Activated CD4-positive, alpha-beta T cell treated with anti-CD3 and anti-CD28 coated beads, Interleukin-2, Interleukin-6, amounts not matched to agents 100 ng/mL and 50 ng/mL, durations not matched to agents 16 hours and 8 hours (primary cell): ENCODE measurements at places on chromosomes 5 and 9.

GRCh38 chr9:91951944-91952520 lies 2.0 kb upstream of the ROR2 start:
- no peak for DNase-seq

GRCh38 chr9:85586684-85587083 lies 155.1 kb downstream of the AGTPBP1 start:
- DNase-seq, result no peak

DNA sequence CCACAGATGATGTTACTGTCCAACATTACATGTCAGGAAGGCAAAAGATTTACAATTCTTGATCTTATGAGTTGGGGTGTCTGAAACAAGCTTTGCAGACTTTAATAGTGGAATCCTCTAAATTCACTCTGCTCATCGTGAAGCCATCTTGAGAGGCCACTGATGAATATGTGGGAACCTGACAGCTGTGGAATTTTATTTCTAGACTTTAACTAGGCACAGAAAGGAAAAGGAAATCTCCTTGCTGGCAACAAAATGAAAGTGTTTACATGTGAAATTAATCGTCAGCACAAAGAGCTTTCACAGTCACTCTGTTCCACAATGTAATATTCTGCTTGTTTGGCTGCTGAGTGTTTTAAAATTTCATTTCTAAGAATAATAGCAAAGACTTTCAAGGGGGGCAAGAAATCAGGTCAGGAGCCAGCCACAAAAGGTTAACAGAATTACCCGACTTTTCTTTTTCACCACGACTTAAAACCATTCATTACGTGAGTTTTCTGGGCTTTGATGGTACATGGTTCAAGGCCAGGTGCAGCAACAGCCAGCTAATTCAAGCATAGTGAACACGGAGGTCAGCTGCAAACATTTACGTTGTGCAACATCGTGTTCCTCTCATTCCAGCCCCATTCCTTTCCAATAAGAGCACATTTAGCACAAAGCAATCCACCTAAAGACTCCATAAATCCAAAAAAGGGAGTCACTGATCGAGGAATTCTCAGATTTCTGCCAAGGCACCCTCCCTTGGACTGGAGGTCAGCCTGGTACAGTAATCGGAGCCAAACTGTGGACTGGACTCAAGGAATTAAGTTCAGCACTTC lies 14.6 kb downstream of the NREP start:
- no peak for DNase-seq

- DNase-seq, result no peak
These were observed 58.4 kb downstream of the ZNF510 start for GRCh38 chr9:96719521-96719920.

DNA sequence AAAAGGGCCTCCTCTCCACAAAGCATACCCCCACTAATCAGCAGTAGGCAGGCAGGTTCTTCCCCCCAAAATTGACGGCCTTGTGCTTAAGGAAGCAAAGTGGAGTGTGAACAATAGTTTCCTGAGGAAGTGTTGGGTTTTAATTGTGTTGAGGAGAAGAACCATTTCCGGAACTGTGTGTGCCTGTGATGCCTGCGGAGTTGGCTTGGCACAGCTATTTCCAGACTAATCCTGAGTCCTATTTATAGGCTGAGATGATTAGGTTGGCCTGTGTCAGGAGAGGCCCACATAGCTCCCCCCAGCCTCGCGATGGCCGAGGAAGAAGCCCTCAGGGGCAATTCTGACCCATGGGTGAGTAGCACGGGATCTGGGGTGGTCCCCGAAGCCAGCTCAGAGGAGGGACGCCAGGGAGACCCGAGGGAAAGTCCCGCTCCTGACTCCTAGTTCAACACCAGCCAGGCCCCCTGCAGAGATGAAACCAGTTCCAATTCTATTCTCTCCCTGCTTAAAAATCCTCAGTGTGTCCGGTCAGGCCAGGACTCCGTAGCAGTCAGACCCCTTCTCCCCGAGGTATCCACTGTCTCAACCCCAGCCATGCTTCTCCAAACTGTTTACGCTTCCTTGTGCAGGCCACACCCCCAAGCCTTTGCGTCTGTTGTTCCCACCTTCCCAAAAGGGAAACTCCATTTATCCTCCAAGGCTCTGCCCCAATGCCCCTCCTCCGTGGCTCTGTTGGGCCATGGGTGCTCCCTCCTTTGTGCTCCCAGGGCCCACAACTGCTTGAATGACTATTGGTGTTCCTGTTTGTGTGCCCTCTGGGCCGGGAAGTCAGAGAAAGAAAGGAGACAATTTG lies 18.1 kb downstream of the GSN start:
- no peak for DNase-seq

GRCh38 chr5:107213025-107213424 lies 457.7 kb downstream of the EFNA5 start:
- DNase-seq, result no peak

GRCh38 chr9:120927269-120928014 lies 846 bp upstream of the TRAF1 start:
- peak; percentile 78 for DNase-seq

DNA sequence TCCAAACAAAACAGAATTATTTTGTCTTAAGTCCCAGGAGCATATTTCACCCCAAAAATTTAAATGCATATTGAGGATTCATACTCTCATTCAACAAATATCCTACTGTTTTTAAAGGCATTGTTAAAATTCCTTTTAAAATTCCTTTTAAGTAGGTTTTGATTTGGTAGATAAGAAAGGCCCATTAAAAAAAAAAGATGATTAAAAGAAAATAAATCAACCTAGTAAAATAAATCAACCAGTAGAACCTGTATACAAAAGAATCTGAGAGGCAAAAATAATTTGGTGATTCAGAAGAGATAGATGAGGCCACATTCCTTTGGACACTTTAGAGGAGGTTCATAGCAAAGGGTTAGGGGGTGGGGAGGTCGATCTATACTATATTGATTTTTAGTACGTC lies 585.3 kb upstream of the TLE4 start:
- no peak for DNase-seq

DNA sequence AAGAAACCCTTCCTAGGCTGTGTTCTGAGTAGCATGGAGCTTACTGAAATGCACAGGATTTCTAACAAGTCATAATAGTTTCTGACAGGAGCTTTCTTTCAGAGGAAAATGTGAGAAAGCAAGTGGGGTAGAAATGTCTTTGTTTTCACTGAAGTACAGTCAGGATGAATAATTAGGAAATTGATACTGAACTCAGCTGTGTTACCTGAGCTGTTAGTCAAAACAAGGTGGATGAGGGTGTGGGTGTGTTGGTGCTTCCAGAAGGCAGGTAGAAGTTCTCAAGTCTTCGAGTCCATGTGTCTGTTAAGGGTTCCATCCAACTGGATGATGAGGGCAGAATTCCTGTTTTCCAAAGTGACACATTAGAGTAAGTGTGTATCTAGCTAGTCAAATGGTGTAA lies 122.4 kb downstream of the BASP1 start:
- no peak for DNase-seq

- peak; percentile 61 for DNase-seq
These were observed 84.5 kb downstream of the ACER2 start for GRCh38 chr9:19493174-19493811.

DNA sequence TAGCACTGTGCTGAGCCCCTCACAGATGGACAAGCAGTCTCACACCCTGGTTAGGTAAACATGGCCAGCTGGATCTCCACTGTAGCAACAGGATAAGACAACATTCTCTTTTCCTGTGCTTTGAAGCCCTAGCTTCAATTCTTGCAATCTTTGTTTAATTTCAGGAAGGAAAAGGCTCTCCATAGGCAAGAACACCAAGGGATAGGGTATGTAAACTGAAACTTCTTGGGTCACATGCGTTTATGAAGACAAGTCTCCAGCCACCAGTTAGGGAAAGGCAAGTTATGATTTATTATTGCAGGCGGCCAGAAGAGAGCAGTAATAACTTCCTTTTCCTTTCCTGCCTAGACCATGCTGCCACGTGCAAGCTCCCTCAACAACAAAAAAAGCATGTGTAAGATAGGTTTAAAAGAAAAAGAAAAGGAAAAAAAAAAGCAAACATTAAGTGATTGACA lies 50.1 kb upstream of the POU5F2 start:
- no peak for DNase-seq

DNA sequence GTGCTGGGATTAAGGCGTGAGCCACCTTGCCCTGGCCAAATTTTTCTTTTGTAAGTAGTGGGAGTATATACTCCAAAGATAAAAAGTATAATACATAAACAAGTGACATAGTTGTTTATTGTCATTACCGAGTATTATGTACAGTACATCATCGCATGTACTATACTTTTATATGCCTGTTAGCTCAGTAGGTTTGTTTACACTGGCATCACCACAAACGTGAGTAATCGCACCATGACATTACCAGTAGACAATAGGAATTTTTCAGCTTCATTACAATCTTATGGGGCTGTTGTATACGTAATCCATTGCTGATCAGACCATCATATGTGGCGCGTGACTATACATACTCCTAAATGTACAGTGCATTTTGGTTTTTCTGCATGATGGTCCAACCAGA lies 9.8 kb downstream of the SECISBP2 start:
- DNase-seq, result no peak
